ENCODE measurements at places on chromosomes 16 and 17.
A peak's percentile ranks its signal among the peaks of the same experiment; 100 is the strongest.

- DNase-seq: no peak
Measured at GRCh38 chr17:12316021-12316420, 295.3 kb downstream of the MAP2K4 start.

GRCh38 chr17:17087424-17088015, 45.3 kb downstream of the MPRIP start:
- DNase-seq: no peak

DNA sequence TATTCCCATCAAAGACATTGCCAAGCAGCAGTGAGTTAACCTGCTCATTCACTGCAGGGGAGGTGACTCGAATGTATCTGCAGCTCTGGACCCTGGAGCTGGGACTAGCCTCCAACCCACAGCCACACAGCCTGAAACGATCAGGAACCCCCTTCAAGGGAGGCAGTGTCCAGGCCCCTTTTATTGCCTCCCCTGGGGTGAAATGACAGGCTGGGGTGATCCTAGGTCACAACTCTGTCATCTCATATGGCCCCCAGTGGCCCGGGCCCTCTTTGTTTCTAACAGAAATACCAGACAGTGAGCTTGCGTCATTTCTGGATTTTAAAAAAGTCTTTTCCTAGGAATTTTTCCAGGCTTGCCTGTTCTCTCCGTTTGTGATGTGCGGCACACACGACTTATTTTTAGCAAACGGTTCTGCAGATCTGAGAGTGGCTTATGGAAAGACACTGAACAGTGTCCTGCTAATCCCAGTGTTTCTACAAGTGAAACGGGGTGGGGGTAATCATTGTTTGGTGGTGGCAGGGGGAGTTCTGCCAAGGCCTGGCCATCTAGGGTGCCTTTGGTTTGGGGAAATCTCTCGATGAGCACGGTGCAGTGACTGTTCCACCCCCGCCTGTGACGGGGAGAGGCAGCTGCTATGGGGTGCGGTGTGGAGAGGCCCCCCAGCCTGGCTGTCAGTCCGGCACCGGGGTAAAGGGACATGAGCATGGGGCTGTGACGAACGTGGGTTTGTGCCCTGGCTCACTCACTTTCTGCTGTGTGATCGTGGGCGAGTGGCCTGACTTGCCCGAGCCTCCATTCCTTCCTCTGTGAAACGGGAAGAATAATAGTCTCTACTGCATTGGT, 27.2 kb downstream of the NAGPA start:
- DNase-seq: no peak

DNA sequence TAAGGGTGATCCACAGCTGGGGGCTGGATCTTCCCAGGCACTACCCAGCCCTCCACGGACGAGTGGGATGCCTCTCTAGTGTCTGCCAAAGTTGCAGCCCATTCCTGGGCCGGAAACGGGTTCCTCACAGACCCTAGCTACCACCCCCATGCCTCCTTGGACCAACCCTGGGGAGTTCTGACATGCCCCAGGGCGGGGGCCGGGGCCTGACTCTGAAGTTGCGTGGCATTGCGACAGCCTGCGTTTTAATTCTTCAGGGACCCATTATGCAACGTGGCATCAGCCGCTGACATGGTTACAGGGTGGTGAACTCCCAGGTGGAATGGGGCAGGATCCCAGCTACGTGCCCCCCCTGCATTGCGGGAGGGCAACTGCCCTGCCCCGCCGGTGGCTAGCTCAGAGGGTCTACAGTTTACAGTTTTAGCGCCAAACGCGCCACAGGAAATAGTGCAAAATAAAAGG, 2.7 kb downstream of the CBX4 start:
- no peak for DNase-seq

GRCh38 chr17:77366206-77366557, 225.4 kb downstream of the SEC14L1 start:
- DNase-seq: peak; percentile 42

DNA sequence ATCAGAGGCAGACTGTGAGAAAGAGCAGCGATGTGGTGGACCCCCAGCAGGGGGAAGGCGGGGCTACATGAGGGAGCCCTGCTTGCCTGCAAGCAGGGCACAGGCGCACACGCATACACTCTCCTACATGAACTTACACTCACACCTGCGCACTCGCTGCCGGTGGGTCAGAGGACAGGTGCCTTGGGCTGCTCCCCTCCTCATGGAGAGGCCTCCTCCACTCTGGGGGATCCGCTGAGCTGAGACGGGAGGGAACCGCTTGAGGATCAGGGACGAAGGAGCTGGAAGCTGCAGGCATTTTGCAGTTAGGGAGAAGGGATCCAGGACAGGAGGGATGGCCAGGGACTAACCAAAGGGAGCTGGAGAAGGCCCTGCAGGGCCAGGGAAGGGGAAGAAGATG, 14.2 kb downstream of the OSBPL7 start:
- no peak for DNase-seq

DNA sequence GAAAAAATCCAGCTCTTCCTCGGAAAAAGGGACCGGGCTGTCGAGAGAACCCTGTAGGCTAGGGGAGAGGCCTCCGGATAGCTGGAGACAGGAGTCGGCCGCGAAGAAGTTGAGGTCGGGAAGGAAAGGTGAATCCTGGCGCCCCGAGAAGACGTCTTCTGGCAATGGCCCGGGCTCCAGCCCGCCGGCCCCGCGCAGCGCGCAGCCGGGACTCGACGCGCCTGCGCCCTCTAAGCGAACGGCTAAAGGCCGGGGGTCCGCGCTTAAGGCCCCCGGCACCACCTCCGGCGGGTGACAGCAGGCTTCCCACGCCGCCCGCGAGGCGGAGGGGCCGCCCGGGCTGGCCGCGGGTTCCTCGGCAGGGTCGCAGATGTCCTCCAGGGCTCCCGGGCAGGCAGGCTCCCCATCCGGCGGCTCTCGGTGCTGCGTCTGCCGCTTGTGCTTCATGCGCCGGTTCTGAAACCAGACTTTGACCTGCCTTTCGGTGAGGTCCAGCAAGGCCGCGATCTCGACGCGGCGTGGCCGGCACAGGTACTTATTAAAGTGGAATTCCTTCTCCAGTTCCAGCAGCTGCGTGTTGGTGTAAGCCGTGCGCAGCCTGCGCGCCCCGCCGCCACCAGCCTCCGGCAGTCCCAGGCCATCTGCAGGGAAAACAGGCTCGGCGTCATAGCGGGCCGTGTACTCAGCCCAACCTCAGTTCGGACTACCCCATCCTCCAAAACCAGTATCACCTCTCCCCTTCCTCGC, 1.6 kb downstream of the HOXB2 start:
- peak; percentile 58 for DNase-seq

- no peak for DNase-seq
Measured at GRCh38 chr17:2087597-2088211, 32.8 kb downstream of the HIC1 start.

DNA sequence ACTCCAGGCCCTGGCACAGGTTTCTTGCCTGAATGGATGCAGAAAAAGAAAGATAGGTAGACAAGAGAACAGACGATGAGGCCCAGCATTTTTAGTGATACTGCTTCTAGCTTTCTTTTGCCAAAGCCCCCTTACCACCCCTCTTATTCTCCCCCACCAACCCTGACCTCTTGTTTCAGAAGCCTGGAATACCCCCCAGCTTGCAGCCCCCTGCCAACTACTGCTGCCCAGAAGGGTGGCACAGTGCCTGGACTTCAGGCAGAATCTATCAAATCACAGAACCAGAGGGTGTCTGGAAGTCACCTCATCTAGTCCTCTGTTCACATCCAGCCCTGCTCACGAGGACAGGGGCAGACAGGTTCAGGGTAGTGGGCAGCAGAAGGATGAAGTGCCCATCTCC, 35.6 kb downstream of the NEUROD2 start:
- DNase-seq: no peak

GRCh38 chr16:3478242-3478925, 16.9 kb downstream of the C16orf90 start:
- DNase-seq: no peak

- peak; percentile 26 for DNase-seq
Measured at GRCh38 chr17:67602974-67603373, 114.8 kb upstream of the NOL11 start.

DNA sequence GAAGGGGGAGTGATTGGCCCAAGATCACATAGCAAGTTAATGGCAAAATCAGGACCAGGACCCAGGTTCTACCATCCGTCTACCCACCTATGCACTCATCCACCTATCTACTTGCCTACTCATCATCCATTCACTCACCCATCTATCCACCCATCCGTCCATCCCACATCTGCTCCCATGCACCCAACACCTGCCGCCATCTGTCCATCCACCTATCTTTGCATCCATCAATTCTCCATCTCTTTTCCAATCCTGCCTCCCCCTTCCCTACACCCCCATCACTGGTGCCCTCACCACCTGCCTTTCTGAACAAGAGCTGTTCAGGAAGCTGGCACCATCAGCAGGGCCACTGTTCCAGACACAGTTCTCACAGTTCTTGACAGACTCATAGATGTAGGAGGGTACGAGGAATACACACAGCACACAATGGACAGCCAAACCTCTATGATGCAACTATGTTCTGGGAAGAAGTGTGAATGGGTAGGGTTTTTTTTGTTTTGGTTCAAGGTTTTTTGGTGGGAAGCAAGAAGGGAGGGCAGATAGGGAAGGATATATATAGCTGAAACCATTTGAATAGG, 4.5 kb downstream of the SAMD14 start:
- no peak for DNase-seq

- DNase-seq: peak; percentile 36
Measured at GRCh38 chr17:61809816-61810392, 53.4 kb downstream of the BRIP1 start.

- no peak for DNase-seq
Measured at GRCh38 chr17:78684026-78684425, 98.0 kb downstream of the CYTH1 start.

DNA sequence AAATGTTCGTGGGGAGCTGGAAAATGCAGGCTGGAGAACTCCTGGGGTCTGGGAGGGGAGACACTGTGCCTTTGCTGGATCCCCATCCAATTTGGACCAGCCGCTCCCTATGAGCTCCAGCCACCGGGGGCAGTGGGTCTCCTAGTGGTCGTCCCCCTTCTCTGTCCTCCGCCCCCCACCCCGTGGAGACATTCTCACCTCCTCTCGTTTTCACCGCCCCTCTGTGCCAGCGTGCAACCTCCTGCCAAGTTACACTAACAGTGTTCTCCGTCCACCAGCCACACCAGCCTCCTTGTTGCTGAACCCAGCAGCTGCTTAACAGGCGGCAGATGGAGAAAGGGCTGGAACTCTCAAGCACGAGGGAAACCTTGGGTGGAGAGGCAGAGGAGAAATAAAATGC, 67.4 kb upstream of the SOX9 start:
- no peak for DNase-seq

- DNase-seq: no peak
Measured at GRCh38 chr17:64002658-64003525, 4.7 kb downstream of the PRR29 start.

DNA sequence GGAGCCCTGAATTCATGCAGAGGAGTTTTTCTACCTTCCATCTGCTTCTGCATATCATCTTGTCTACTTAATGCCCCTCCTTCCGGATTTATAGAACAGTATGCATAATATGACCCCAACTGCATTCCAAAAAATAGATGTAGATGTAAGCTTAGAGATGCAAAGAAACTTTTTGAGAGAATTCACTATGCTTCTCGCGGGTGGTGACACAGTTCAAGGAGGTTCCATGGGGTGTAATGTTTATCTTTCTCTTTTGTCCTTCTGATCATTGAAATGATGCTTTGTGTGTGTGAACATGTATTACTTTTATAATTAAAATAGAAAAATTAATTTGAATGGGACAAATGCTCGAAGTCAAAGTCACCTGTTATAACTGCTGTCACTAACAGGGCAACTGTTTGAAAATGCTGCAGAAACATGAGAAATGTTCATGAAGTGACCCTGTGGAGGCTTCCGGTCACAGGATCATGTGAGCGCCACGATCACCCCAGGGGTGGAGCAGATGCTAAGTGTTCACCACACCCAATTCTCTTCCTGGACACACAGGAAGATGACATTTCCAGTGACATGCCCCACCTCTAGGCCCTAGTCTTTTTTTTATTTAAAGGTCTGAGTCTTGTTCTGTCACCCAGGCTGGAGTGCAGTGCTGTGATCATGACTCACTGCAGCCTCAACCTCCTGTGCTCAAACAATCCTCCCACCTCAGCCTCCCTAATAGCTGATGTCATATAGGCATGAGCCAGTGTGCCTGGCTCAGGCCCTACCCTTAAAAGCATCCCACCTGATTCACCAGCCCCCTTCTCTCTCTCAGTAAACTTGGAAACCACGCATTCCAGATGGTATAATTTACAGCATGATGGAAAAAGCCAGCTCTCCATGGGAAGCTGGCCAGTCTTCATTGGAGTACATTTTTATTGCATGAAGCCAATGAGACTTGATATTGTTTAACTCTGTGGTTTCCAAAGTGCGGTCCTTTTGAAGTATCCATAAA, 21.0 kb upstream of the AGRP start:
- DNase-seq: no peak
